CD4-positive, CD25-positive, alpha-beta regulatory T cell (primary cell): ENCODE measurements at places on chromosomes 5 and 9.

- DNase-seq, result no peak
Measured at GRCh38 chr5:82754759-82755158, 322.4 kb downstream of the TMEM167A start.

- no peak for DNase-seq
Measured at GRCh38 chr5:44827681-44828080, 18.9 kb downstream of the MRPS30 start.

- no peak for DNase-seq
Measured at GRCh38 chr9:2741441-2742158, 24.3 kb downstream of the KCNV2 start.

DNA sequence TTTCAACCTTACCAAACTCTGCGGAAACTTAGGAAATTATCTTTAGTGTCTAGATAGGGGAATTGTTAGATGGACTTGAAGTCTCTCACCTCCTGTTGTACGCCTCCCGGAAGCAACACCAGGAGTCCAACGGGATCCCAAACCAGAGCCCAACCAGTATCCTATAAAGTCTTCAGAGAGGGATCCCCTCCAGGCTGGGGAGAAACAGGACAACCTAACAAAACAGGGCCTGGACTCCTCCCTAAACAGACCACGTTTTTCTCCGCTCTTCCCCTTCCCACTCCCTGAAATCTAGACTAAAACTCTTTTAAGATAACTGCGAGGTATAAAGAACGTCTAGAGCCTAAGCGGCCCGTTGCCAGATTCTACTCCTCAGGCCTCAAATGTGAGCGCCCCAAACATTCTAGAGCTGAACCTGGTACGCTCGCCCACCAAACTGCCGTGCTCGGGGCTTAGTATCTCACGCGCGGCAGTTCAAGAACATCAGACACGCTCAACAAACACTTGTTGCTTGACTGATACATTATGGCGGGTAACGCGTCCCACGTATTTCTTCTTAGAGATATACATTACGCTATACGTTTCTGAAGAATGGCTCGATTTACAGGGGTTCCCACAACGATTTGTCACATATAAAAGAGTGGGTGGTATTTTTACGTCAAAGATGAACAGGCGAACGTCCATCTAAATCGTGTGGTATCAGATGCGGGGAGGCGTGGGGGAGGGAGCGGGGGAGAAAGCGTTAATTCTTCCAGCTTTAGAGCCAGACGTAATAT, 663 bp upstream of the SMIM27 start:
- peak; percentile 31 for DNase-seq

DNA sequence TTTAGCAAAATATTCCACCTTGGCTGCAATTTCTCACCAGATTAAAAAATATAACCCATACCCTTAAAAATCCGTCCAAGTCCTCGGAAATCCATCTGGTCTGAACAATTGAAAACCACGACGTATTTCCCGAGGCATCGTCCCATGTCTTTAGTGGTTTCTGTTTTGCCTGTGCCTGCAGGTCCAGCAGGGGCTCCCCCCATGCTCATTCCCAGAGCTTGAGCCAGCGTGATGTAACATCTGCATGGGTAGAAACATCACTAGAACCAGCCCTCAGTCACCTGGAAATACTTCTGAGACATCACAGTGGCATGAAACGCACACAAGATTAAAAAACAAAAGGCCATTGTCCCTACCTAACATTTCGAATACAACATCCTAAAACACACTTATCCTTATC, 114.0 kb downstream of the DNAH5 start:
- no peak for DNase-seq

DNA sequence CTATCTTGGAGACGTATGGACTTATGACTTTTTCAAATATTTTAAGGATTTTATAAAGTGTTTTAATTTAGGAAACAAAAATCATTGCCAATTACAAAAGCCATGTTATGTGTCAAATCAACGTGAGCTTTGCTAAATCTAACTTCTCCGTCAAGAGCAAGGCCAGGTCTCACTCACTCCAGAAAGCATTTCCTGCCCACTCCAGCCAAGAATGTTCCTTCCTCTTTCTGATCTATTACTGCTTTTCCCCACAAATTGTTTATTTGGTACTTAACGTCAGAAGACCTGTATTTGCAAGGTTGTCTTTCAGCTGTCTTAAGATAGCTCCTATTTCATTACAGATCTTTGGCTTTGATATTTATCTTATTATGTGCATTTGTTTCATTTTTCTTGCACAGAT, 193.5 kb upstream of the HAPLN1 start:
- no peak for DNase-seq

- DNase-seq, result no peak
Measured at GRCh38 chr5:67855523-67855922, 360.0 kb upstream of the PIK3R1 start.

- peak; percentile 74 for DNase-seq
Measured at GRCh38 chr5:177500685-177501522, 3.5 kb upstream of the PDLIM7 start.

GRCh38 chr9:5633243-5633642, 4.3 kb downstream of the RIC1 start:
- DNase-seq, result no peak

DNA sequence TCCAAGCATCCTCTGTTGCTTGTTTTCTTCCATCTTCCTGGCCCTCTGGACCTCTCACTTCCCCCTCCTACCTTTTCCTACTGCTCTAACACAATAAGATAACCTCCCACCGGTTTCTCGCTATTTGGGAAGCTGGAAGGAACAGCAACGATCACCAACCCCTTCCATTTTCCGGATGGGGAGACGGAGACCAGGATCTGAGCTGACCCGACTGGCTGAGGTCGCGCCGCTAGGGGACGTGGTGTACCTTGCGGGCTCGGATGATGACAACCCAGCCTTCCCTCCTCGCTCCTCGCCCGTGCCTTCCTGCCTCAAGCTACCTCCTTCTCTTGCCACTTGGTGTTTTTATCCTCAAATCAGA, 1.9 kb downstream of the LPAR1 start:
- DNase-seq, result no peak

DNA sequence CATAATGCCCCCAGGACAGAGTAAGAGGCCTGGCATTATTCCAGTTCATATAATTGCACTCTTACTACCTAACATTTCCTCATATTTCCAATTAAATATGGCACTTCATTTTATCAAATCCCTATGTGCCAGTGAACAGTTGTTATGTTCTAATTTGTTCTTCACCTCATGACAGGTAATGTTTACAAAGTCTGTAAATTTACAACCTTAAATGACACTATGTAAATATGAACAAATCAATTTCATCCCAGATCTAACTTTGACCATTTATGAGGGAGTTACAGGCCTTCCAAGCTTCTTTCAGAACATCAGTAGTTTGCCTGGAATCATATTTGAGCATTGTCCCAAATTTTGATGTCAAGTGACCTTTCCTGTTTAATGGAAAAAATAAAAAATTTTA, 592.6 kb upstream of the CDH6 start:
- DNase-seq, result no peak

- no peak for DNase-seq
Measured at GRCh38 chr9:37364751-37365360, 57.6 kb upstream of the GRHPR start.

GRCh38 chr9:114861922-114862605, 56.2 kb upstream of the TNFSF15 start:
- no peak for DNase-seq

DNA sequence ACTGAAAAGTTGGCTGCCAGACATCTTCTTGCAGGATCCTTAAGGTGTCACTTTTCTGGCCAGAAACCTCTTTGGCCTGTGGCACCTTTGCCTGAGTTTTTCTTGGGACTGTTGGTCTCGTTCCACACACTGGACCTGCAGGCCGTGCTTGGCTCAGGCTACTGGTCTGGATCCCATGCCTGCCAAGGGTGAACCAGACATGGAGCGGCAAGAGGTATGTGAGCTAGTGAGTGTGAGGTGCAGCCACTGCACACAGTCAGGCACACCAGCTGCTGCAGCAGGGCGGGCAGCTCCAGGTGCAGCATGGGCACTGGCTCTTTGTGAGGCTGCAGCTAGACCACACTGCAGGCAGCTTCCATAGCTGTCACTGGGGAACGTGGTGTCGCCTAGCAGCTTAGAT, 47.9 kb downstream of the NDUFAF2 start:
- no peak for DNase-seq

GRCh38 chr5:177209610-177210009, 76.0 kb downstream of the NSD1 start:
- no peak for DNase-seq

DNA sequence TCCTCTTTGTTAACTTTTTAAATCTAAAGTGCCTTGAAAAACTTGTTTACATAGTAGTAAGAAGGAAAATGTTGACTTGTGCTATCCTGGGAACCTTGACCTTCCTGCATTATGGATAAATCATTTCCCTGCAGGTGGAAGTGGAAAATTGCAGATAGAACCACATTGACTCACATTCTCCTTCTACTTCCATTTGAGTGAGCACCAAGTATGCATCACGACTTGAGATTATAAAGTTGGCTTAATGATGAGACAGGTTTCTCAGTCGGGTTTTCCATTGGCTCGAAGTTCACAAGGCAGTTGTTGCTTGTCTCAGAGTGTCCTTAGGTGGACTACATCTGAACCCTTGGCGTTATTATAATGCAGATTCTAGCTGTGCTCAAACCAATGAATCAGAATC, 39.9 kb downstream of the DOCK8 start:
- DNase-seq, result no peak

GRCh38 chr5:14572836-14573235, 8.8 kb upstream of the OTULINL start:
- no peak for DNase-seq

- no peak for DNase-seq
Measured at GRCh38 chr9:89218040-89218928, 39.7 kb upstream of the SHC3 start.

DNA sequence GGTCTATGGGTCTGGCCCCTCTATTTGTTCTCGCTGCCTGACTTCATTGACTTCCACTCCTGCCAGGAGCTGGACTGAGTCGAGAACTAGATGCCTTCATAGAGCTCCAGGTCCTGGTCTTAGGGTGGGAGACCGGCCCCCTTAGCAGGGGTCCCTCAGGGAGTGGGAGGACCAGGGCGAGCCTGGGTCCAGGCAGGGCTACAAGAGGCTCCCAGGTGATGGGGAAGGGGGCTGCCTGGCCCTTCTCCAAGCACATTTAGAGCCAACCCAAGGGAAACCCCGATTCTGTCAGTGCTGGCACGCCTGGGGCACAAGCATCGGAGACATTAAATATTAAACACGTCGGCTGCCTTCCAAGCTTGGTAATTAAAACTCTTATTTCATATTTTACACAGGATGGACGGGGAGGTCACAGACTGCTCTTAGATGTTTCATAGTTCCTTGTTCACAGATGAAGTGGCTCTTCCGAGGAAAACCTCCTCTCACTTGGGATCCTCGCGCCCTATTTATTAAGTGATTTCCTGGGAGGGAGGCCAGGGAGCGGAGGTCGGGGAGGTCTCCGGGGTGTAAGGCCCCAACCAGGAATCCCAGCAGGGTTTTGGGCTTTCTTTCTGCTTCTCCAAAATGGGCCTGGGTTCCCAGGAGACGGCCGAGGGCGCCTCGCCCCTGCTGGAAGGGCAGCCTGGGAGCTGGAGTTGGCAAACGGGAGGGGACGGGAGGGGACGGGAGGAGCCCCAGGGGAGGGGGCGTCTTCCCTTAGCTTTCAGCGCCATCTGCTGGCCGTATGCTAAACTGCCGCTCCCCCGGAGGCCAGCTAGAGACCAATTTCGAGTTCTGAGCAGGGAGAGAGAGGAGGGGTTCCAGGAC, 23.4 kb upstream of the ZBTB43 start:
- peak; percentile 71 for DNase-seq

GRCh38 chr9:35690614-35691333, 1.0 kb upstream of the TPM2 start:
- DNase-seq, result peak; percentile 13

DNA sequence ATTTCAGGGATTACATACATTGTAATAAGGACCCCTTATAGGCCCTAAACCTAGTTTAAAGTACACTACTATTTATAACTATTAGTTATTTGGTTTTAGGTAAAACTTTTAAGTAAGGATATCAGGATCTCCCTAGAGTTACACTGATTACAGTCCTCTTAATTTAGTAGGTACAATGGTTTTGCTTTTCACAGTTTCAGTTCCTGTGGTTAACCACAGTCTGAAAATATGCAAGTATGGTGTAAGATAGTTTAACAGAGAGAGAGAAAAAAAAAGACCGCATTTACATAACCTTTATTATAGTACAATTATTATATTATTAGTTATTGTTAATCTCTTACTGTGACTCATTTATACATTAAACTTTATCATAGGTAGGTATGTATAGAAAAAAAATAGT, 725.3 kb upstream of the PTPRD start:
- no peak for DNase-seq

- no peak for DNase-seq
Measured at GRCh38 chr5:32251871-32252458, 60.8 kb downstream of the MTMR12 start.

GRCh38 chr9:14500705-14501104, 186.8 kb upstream of the NFIB start:
- DNase-seq, result no peak

- DNase-seq, result no peak
Measured at GRCh38 chr9:119736491-119737454, 367.5 kb upstream of the BRINP1 start.

DNA sequence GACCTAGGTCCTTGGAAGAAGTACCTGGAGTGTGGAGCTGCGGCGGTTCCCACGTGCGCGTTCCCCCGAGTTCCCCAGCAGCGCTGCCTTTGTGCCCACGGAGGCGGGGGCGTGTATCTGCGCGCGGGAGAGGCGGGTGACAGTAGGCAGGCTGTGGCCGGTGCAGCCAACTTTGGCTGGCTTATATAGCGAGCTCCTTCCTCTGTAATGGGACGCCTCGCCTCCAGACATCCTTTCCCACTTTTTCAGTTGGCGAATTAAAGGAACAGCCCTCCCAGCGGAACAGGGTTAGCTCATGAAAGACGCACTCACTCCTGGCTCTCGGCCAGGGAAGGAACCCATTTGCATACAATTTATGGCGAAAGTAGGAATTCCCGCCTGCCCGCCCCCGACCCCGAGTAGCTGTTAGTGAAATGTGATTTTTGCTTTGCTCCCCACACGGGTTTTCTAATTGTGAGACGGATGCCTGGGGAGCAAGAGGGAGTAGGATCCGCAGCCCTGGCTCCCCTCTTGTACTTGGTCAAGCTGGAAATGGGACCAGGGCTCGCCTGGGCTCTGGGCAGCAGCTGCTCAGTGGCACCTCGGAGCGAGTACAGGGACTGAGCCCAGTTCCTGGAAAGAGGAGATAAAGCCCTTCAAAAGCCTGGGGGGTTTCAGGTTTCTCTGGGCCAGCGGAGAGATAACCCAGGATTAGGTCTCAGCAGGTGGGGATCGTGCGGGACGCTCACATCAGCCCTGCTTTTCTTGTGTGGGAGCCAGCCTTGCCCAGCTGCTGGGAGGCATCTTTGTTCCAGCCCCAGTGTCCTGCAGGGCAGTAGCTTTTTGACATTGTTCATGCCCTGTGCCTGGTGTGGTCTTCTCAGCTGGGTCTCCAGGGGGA, at the start of gene TNC:
Gene TNC, minus strand, starts transcription at position 159 of the 880 bp plus-strand sequence. CDS start 27,139 bp downstream, outside the sequence.
- DNase-seq, result no peak

DNA sequence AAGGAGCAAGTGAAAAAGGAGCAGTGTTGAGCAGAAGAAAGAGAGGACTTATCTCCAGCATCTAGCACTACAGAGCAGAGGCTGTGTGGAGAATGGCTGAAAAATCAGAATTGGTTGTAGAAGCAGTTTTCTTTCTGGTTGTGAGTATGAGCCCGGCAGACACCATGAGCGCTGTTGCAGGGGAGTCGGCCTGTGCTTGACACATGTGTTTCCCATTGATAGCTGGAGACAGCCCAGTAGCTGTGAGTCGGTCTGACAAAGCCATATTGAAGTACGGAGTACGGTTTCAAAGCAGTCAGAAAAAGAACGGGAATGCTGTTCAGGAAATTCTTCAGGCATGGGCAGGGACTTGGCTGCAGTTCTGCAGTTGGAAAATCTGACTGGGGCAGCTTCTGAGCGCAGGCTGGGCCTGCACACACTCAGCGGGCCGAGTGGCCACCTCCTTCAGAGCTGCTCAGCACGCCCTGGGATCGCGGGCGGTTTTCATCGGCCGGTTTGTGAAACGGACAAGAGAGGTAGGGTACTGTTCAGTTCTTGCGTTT, at the start of gene SGCD:
Gene SGCD, plus strand, starts transcription at position 447 of the 542 bp plus-strand sequence.
- no peak for DNase-seq
